Fibroblast of villous mesenchyme (primary cell): ENCODE measurements at places on chromosomes 7 and 10. TPM values are rescaled to one million over a fixed set of nuclear protein-coding genes. Genes with fewer than 3 reads are reported as not detected.

The ZYX gene
- total RNA-seq: 71.7 and 96.3 TPM in 2 replicates

The CLDN3 gene
- not detected in 2 replicates for total RNA-seq

The AIMP2 gene
- 54.4 and 63.1 TPM in 2 replicates for total RNA-seq

The ASIC3 gene
- under 0.01 and 0.32 TPM in 2 replicates for total RNA-seq

DNA sequence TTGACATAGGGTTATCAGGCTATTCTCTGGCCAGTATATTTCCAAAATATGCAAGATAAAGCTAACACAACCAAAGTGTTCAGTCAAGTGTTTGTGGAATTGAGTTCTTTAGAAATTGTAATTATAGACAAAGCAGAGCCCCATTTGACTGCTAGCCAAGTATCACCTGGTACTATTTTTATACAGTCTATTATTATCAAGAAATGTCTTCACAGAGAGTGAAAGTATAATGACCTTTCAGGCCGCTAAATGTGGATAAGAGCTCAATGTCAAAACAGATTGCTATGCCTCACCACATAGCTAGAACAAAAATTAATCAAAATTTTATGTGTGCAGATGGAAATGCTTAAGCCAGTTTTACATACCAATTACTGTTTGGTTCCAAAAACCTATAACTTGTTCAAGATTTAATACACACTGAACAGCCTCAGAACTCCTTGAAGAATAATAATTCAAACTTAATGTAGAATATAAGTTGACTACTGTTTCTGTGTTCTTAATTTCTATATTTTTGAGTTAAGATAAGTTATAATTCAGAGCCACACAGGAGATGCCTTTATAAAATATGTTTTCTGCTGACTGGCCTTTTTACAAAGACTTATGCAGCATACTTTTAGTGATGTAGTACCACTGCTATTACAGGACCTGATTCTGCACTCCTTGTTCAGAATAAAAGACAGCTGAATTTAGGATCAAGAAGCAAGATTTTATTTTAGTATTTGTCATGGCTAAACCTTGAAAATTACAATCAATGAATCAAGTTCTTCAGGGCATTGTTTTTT is 31.0 kb downstream of the PRPS1L1 start:
- DNase-seq: no peak

- DNase-seq: no peak
Observed at GRCh38 chr10:71423901-71424300, 27.2 kb downstream of the CDH23 start.

- no peak for DNase-seq
Observed at GRCh38 chr7:44976040-44976745, 2.6 kb downstream of the MYO1G start.
